ENCODE measurements at places on chromosomes 3 and 15.

- no peak for DNase-seq
Observed at GRCh38 chr3:66383023-66383422, 117.8 kb downstream of the LRIG1 start.

DNA sequence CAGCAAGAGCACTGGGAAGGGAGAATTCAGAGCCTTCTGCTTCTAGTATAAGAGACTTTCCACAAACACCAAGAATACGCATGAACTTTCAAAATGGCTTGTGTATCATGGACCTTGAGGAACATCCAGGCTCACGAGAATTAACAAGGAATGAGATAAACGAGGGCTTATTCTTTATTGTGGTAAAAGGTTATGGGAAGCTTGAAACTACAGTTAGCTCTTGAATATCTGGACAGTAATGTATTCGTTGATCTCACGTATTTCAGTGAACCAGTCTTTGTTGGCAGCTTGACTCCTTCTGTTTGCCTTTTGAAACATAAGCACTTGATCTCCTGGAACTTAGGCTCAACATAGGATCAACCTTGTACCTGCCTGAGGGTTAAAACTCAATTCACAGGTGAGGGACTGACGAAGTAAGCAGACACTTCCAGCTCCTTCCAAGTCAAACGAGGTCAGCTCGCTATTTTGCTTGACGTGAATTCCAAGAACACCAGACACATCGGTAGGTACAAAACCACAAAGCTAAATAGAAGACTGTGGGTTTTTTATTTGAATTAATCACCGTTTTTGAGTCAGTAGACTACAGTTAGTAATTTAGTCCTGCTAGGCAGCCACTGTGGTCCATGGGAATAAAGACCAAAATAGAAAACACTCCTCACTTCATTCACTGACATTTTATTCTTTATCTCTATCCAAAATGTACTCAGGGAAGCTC lies 30.8 kb downstream of the GALNT15 start:
- DNase-seq = no peak

DNA sequence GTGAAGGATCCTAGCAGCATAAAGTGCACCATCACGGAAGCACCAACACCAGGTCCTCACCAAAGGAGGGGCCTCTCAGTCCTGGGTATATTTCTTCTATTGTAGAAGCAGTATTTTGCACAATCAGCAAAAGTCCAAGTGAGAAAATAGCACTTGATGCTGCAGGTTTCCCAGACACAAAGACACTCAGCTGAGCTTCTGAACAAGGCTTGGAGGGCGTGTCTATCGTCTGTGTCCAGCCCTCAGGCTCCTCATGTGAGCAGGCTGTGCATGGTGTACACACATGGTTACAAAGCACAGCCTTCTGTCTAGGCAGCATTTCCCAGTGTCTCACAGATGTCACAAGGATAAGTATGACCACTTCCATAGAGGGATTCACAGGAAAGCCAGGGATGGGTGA lies 98.3 kb upstream of the SPATA12 start:
- DNase-seq = no peak

DNA sequence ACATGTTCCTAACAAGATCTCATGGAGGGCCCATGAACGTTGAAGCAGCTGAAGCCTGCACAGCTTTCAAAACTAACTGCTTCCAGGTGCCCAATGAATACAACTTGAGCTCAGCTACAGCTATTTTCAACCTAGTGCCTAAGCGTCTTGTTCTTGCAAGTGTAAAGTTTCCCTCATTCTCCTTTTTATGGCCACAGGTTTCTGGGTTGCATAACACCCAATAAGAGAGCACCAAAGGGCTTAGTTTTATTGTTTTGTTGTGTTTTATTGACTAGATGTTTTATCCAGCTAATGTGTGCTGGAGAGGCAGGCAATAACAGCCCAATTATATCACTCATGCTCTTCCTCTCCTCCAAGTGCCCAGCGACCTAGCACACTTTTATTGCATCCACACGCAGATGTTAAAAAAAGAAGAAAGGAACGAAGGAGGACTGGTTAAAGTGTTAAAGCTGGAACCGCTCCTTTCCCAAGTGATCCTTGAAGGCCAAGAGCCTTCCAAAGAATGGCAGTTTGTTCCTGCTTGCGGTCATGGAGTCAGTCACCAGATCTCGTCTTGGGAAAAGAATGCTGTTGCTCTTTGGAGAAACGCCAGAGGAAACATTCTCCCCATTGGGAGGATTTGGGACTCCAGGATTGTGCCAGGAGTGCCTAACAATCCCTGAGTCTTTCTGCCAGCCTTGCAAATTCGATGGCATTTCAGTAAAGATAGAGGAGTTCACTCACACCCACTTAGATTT lies 156.9 kb downstream of the MEX3B start:
- DNase-seq = no peak

DNA sequence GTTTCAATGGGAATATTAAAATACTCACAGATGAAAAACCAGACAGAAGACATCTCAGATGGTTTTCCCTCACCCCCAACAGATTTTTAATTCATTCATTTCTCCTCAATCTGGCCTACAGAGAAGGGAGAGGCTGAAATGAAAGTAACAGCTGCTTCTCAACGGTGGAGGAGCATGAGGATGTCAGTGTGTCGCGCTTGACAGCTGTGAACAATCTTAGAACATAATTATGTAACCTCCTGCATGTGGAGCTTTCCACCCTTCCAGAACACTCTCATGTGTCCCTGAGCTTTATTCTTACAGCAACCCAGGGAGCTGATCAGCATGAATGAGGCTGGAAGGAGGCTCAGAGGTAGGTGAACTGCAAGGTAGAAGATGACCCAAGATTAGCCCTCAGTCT lies 52.7 kb downstream of the MB21D2 start:
- no peak for DNase-seq

DNA sequence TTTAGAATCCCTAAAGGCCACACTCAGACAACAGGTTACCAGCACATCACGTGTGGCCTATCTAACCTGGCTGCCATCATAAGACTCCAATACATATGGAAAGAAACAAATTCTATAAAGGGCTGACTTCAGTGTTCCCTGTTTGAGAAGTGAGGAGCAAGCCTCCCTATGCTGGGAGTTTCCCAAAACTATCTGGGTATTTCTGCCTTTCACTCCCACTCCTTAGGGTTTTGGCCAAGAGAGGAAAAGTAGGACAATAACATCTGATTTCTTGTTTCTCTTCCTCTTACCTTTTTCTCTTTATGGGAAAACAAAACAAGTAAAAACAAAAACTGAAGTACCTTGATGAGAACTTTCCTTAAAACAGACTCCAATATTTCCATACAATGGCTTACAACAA lies 121.5 kb upstream of the COL8A1 start:
- DNase-seq = no peak

- no peak for DNase-seq
Observed at GRCh38 chr3:104536715-104537114, 830.0 kb upstream of the ALCAM start.

- DNase-seq = no peak
Observed at GRCh38 chr15:97652041-97652440, 308.5 kb upstream of the ARRDC4 start.

GRCh38 chr3:138328341-138328740 lies 1.3 kb downstream of the NME9 start:
- no peak for DNase-seq

DNA sequence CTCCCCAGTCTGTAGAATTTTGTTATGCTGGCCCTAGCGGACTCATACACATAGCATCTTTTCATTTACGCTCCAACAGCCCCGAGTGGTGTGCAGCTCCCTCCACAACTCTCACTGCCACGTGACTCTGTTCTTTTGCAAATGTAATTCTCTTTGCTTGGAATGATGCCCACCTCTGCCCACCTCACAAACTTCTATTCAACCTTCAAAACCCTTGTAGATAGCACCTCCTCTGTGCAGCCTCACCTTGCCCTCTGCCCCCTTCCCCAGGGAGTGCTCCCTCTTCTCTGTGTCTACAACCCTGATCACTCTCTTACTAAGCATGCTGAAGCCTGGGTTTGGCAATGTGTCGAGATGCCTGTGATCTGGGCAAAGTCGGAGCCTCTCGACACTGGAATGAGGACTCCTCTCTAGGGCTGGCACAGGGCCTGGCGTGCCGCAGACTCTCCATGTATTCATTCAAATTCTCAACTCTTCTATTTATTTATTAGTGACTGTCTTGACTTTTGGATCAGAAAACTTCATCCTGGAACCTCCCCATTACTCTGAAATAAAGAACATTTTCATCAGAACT lies 73.5 kb downstream of the MGLL start:
- DNase-seq = no peak

GRCh38 chr3:147652651-147653366 lies 243.6 kb downstream of the ZIC1 start:
- no peak for DNase-seq

DNA sequence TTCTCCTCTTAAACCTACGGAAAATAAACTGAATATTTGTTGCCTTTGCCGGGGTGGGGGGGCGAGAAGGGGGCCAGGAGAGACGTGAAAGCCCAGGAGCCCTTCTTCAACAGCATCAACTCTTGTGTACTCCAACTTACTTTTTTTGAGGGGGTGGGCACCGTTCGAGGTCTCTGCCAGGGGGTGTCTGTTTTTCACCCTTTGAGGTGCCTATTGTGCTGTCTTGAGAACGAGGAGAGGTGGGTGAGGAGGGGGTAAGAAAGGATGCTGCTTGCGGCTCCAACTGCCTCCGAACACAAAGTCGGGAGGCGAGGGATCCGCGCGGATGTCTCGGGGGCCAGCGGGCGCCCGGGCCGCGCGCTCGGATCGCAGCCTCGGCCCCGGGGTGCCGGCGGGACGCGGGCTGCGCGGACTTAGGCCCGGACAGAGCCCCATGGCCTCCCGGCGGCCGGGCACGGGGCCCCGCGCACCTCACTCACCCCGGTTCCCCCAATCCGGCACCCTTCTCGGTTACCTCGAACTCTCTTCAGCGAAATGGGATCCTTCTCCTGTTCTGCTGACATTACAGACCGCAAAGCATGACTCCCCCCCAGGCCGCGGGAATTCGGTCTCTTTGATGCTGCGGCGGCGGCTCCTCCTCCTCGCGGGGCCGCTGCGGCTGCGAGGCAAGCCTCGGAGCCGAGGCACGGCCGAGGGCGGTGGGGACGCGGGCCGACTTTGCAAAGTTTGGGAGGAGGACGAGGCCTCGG lies 650 bp downstream of the PYGO1 start:
- DNase-seq = peak; percentile 11

DNA sequence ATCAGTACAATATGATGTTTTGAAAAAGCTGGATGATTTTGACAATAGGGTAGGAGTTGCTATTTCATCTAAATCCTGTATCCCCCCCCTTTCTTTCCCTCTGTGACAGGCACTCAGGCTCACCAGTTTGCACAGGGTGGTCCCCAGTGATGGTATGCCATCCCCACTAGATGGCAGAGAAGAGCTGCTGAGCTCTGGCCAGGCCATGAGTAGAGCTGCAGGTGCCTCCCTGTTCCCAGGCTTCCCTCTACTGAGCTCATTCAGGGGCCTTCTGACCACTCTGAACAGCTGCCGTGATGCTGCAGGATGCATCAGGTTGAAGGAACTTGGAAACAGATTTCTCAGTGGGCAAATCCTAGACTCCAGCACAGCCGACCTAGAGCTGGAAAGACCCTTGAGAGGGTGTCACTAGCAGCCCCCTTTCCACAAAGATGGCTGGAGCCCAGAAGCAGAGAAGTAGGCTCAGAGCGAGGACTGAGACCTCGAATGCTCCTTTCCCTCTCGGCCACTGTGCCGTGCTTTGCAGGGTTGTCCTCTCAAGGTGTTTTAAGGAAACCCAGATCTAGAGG lies 45.1 kb downstream of the EFCAB12 start:
- peak; percentile 30 for DNase-seq

- no peak for DNase-seq
Observed at GRCh38 chr15:49605588-49605987, 15.0 kb downstream of the FAM227B start.

DNA sequence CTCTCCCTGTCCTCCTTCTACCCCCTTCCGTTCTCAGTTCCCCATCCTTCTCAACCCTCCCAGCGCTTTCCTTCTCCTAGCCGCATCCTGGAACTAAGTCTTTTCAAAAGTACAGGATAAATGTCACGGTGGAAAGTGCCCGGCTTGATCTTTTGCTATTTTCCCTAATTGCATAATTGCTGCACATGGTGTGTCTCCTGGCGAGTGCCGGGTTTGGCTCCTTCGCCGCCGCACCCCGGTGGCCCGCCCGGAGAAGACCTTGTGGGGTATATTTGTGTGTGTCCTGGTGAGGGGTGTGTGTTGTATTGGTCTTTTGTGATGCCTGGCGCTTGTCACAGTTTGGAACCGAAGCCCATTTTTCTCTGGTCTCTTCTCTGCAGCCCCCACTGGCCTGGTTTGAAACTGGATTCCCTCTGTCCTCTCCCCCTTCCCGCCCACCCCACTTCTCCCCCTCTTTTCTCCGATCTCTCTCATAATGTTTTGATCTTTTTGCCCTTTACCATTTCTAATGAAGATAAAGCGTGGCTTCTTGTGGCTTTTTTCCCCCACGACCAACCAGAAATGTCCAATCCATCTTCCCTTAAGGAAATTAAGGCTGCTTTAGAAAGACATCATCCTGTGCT lies 692 bp downstream of the UBE2E2 start:
- DNase-seq = peak; percentile 31

- DNase-seq = no peak
Observed at GRCh38 chr15:20272422-20273184, 269.0 kb downstream of the GOLGA6L6 start.

- no peak for DNase-seq
Observed at GRCh38 chr3:173800154-173800553, 402.6 kb downstream of the NLGN1 start.

GRCh38 chr3:193230610-193231009 lies 10.4 kb upstream of the PLAAT1 start:
- no peak for DNase-seq

DNA sequence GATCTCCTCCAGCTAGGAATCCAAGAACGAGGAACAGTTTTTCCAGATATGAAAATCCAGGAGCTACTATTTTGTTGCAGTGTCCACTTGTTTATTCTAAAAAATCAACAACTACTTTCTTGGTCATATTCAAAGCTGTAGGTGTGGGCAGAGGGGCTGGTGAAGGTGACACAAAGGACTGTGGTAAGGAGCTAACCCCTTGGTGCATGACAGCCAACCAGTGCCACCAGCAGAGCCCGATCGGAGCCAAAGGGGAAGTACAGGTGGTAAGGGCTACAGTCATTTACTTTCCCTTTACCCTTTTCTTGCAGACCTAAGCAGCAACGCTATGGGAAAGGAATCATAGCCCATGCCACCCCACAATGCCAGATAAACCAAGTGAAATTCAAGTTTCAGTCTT lies 30.7 kb downstream of the PLA1A start:
- peak; percentile 28 for DNase-seq

DNA sequence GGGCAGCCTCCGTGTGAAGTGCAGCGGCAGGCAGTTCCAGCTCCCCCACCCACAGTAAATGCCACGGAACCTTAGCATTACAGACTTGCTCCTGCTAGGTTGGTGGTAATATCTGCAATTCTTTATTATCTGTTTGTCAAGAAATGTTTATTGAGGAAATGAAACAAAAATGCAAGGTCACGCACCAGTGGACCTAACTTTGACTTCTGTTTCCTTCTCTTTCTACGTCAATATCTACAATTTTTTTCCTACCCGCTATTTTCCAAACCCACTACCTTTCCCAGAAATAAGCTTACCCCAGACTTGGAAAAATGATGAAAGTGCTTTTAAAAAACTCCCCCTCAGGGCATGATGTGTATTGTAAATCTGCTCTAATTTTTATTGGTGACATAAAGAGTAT lies 18.9 kb downstream of the ILDR1 start:
- peak; percentile 69 for DNase-seq

GRCh38 chr3:177382944-177383343 lies 185.7 kb upstream of the TBL1XR1 start:
- no peak for DNase-seq

GRCh38 chr3:72279068-72279604 lies 494.2 kb upstream of the PROK2 start:
- no peak for DNase-seq

- no peak for DNase-seq
Observed at GRCh38 chr3:71355862-71356261, 227.7 kb downstream of the FOXP1 start.

- no peak for DNase-seq
Observed at GRCh38 chr15:65580287-65580686, 30.6 kb downstream of the INTS14 start.
